ENCODE measurements at places on chromosomes 12 and 14.

DNA sequence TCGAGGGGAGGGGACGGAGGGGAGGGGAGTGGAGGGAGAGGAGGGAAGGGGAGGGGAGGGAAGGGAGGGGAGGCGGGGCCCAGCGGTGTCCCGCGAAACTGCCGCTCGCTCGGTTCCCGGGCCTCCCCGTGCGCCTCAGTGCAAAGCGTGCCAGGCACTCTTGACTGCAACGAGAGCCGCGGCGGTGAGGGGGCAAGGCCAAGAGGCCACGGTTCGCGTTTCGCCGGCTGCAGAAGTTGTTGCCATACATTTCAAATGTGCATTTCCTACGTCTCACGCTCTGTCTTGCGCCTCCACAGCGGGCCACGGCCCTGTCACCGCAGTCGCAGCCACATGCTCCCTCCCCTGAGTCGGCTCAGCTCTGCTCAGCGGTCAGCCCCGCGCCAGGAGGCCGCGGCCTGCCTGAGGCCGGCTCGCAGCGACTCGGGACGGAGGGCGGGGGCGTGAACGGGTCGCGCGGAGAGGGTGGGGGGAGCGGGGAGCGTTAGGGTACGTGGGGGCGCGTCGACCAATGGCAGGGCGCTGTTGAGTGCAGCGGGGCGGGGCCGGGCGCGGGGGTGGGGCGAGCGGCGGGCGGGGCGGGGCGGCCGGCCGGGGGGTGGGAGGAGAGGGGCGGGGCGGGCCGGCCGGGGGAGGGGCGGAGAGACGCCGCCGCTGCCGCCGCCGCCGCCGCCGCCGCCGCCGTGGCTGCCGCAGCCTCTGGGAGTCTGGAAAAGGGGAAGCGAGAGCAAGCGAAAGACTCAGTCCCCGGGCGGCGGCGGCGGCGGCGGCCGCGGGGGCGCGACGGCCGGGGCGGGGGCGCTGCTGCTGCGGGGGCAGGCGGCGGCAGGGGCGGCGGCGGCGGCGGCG is at the start of gene PPP2R5C:
Gene PPP2R5C, plus strand, starts transcription at position 678 of the 849 bp plus-strand sequence. CDS start 185 bp downstream, outside the sequence.
- no peak for DNase-seq

- no peak for DNase-seq
Observed at GRCh38 chr14:80784820-80785219, 156.7 kb downstream of the CEP128 start.

DNA sequence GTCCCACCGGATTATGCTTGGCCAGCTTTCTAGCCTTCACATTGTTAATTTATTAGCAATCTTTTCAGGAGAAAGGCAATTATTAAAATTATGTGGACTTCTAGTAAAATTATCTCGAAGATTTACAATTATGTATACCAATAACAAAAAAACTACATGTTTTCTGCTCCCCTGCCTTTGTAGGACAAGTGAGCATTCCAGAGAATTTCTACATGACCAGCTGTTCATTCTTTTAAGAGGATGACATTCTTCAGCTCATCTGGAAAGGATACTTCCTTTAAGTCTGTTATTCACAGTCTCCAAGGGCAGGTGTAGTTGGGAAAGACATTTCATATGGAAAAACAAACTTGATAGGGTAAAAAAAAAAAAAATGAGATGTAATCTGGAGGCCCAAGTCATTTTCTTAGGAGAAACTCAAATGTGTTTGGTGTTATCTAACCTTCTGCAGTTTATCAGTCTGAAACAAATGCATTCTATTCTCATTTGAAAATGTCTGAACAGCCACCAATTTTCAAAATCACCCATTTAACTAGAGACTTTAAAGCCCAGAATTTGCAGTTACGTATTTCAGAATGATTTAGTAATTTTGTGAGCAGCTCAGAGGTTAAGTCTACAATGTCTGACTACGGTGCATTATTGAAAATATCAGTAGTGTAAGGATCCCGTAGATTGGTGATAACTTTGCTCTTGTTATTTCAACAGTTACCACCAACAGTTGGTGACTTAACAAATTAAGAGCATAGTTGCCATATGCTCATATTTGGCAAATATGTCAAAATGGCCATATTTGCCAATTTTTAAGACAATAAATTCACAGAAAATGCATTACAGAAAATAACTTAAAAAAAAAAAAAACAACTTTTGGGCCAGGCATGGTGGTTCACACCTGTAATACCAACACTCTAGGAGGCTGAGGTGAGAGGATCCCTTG is 1.8 kb upstream of the PHLDA1 start:
- DNase-seq = no peak

DNA sequence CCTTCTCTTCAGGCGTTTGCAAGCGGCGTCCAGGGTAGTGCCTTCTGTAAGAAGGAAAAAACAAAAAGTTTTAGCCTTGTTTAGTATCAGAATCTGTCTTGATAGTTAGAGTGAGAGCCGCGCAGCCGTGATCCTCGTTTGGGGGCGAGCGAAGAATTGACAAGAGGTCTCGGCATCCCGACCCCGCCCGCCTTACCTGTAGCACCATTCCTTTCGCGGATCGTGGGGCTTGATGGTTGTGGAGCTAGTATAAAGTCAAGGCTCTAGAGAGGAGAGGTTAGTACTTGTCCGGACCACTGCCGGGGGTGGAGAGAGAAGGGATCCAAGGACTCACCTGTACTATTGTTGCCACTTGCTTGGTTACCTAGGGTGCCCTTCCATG is 494 bp downstream of the TMTC3 start:
- DNase-seq = no peak

- no peak for DNase-seq
Observed at GRCh38 chr12:130849561-130850417, 10.7 kb upstream of the STX2 start.

DNA sequence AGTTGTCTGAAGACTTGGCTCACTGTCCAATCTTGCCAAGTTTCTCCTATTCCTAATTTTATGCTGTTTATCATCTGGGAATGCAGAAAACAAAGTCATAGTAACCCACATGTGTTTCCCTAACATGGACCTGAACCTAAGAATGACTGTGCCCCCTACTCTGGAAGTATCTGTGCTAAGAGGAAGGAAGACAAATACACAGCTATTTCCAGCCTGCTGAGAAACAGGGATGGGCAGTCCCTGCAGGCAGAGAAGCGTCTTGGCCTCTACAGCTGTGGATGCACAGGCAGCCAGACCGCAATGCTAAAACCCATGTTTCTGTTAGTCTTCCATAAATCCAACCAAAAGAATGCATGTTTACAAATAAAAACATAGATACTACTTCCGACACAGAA is 56.2 kb downstream of the DUSP16 start:
- DNase-seq = no peak

DNA sequence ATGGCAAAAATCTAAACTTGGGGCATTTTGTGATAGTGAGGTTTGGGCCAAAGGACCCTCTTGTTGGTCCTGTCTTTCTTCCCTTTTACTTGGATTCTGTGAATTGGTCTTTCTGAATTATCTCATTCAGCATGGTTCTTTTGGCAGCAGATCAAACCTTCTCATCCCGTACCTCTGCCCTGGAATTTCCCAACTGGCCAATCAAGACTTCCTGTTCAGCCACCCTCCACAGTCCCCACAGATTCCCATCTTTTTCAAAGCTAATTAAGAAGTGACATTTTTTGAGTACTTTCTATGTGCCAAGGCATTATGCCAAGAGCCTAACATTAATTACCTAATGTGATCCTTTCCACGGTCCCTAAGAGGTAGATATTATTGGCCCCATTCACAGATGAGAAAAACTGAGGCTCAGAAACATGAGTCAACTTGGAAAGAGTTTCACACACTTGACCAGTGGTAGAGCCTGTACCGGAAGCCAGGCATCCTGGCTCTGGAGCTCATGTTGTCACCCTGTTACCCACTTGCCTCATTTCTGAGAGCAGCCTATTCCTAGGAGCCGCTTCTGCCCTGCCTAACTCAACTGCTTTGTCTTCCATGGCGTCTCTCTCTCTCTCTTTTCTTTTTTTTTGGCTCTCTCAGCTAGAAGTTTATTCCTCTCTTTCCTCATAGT is 135.9 kb downstream of the C12orf75 start:
- no peak for DNase-seq

All from NCI-H524 treated with DMSO at 0.1 percent for 48 hours (cell line).